ENCODE measurements at places on chromosomes 2 and 18. TPM values are rescaled to one million over a fixed set of nuclear protein-coding genes. Genes with fewer than 3 reads are reported as not detected.

The EMX1 gene
- not detected for total RNA-seq

The ASB18 gene
- not detected for total RNA-seq

The ICA1L gene
- 1.4 TPM for total RNA-seq

The TLX2 gene
- 0.44 TPM for total RNA-seq

The NCKAP5 gene
- 0.92 TPM for total RNA-seq

The CABLES1 gene
- total RNA-seq = 12.7 TPM
